ENCODE measurements at places on chromosomes 1 and 21.

DNA sequence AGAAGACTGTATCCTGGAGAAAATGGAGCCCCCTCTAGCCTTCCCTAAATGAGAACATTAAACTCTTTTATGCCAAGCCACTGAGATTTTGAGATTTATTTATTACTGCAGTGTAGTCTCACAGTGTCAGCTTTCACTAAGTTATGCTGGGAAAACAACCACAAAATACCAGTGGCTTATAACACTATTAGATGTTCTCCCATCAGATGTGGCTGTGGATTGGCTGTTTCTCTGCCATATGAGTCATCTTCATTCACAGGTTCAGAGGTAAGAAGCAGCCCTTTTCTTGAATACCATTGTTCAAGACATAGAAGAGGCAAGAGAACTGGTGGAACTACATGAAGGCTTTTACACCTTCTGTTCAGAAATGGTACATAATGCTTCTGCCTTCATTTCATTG, 32.1 kb upstream of the ST6GALNAC5 start:
- DNase-seq = no peak

DNA sequence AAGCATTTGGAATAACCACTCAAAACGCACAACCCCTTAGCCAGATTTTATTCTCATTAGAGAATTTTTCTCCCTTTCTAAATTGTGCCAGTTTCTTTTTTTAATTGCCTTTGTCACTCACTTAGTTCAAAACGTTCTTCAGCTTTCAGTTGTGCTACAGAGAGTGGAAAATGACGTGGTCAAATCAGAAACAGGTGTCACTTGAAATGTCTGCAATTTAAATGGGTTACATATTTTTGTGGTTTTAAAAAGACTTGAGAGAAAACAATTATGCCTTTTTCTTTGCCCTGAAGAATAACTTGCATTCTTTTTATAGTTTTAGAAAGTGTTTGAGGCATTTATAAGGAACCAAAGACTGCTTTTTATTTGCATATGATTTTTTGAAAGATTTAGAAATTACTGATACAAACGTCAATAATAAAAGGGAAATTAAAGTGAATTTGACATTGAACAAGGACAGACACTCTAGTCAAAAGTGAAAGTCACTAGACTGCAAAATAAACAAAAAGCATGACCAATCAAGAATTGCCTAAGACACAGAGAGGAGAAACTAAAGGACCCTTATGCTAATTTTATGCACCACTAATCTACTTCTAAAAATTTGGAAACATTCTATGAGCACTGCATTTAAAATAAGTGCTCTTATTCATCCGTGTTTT, 191.0 kb downstream of the TPR start:
- DNase-seq = no peak

DNA sequence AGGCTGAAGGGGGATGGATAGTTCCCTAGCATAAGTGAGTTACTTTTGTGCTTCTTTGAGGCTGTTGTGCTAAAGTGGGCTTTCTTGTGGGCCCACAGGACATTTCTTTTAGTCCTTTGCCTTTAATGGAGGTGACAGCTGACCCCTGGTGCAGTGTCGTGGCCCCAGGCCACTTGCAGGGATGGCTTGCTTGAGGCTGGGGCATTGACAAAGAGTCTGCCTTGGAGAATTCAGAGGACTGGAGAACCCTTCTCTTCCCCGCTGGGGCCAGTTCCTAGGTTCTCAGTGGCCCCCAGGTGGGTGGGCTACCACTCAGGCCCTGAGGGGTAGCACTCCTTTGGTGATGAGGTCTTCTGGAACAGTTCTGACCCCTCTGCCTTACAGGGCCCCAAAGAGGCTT, 12.8 kb downstream of the ABCG1 start:
- no peak for DNase-seq

GRCh38 chr1:175887981-175888428, 144.6 kb upstream of the TNR start:
- peak; percentile 34 for DNase-seq

- no peak for DNase-seq
These were observed 198.4 kb downstream of the HHAT start for GRCh38 chr1:210527091-210527490.

DNA sequence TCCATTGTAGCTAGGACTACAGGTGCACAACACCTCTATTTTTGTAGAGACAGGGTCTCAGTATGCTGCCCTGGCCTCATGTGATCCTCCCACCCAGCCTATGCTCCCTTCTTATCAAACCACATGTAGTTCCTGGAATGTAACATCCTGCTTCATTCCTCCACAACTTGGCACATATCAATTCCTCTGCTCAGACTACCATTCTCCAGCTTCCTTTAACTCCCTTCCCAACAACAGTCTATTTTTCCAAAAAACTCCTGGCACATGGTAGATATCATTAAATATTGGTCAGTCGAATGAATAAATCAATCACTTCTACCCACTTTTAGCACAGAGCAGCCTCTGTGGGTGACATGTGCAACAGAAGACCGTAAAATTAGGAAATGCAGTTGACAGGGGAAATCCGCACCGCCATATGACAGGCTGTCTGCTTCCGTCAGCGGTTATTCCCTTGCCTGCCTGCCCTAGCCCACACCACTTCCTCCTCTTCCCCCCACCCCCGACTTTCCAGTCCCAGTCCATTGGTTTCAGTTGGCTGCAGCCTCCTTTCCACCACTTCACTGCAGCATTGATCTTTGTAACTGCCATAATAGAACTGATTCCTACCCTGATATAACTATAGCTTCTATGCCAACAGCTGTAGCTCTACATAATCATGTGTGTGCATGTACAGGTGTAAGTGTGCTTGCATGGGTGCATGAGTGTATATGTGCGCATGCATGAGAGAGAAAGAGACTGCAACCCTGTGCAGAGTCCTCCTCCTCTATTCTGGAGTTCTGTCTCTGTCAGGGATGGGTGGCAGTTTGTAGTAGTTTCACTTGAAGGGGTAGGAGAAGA, 6.8 kb upstream of the AKR1A1 start:
- DNase-seq = peak; percentile 74

- DNase-seq = no peak
These were observed 814.5 kb upstream of the NEGR1 start for GRCh38 chr1:73096841-73097240.

DNA sequence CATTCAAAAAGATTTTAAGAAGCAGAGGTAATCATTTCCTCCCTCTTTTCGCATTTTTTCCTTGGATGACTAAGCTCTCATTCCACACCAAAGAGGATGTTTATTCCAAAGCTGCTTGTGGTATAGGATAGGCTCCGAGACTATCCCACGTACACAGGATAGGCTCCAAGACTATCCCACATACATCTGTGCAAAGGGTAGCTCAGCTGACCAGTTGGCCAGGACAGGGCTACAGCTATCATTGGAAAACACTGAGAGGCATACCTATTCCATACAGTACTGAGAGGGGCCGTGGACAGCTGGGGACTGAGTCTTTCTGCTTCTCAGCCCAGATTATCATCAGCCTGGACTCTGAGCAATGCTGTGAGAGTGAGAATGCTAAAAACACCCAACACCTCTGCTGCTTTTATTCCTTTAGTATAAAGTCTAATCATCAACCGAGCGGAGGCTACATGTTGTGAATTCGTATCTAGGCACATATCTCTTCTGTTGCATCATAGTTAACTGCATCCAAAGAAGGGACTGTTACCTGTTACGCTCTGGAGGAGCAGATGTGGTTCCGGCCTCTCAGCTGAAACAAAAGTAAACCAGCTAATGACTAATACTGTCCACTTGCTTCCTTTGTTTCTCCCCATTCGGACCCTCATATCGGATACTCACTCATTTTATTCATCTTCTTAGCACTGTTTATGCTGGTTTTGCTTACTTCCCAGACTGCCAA, 141.0 kb downstream of the TNFSF18 start:
- no peak for DNase-seq

DNA sequence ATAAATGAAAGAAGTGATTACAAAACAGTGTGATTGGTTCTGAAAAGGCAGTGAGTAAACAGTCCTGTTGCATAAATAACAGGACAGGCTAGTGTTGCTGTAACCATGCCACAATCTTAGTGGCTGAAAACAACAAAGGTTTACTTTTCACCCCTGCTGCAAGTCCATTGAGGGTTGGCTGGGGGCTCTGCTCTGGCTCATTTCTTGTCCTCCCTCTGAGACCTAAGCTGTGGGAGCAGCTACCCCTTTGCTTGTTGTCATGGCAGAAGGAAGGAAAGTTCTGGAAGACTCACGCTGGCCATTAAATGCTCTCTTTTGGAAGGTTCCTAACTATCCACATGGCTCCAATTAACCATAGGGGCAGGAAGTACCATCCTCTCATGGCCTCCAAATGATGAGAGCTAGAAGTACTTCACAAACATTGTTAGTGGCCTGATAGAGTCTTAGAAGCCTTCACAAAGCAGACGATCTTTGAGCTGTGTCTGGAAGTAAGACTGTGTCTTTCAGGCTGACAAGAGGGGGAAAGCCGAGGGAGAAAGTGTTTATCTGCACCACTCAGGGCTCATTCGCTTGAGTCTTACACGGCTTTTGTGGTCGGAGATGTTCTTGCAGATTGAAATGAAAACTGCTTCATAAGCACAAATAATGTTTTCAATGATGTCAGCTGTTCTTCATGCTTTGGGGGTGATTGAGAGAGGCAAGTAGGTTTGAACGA, 11.9 kb downstream of the RCSD1 start:
- DNase-seq = no peak

DNA sequence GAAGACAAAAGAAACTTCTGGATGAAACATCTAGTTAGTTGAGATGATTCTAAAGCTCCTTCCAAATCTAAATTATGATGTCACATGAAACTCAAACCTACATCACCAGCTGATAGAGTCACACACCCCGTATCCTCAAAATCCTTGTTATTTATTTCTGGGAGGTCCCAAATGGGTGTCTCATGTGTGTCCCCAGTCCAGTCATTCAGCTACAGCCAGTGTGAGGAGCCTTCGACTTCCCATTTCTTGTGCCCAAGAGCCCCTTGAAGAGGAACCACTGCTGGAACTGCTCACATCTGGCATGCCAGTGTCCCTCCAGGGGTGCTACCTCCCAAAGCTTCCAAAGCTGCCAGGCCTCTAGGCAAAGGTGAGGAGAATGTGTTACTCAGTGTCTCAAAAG, 32.5 kb upstream of the KCNA3 start:
- no peak for DNase-seq

- DNase-seq = no peak
These were observed 52.8 kb upstream of the ZBTB40 start for GRCh38 chr1:22398656-22399420.

GRCh38 chr1:38231941-38232340, 185.3 kb upstream of the POU3F1 start:
- DNase-seq = no peak

DNA sequence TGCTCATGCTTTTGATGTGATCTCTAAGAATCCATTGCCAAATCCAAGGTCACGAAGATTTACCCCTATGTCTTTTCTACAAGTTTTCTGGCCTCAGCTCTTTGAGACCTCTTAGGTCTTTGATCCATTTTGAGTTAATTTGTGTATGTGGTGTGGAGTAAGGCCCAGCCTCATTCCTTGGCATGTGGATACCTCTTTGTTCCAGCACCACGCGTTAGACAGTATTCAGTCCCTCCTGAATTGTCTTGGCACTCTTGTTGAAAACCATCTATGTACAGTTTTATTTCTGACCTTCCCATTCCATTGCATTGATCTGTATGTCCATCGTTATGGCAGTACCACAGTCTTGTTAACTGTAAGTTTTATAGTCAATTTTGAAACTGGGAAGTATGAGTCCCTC, 8.0 kb upstream of the FTCD start:
- DNase-seq = no peak

- DNase-seq = no peak
These were observed 421.8 kb downstream of the PTBP2 start for GRCh38 chr1:97143236-97143882.

- DNase-seq = no peak
These were observed 226.5 kb downstream of the FOXD2 start for GRCh38 chr1:47664356-47664755.

DNA sequence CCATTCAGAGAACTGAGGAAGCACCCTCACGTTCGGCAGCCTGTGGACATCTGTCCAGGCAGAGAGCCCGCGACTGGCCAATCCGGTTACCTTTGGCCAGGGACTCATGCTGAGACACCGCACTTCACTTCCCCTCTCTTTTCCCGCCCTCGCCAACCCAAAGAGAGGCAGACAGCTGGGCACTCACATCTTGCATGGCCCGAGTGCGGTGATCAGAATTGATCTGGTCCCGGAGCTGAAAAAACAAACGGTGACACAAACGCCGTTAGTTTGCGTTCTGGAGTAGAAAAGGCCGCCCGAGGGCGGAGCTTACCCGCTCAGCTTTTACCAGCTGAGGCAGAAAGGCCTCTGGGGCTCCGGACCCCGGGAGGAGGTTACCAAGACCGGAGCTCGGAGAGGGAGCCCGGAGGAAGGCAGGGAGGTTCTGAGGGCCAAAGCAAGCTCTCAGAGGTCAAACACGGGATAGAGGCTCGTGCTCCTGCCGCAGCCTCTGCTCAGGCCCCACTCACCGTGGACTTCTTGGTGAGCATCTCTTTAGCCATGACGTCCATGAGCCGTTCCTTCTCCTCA, 376 bp downstream of the SF3A3 start:
- DNase-seq = peak; percentile 41
